ENCODE measurements at places on chromosomes 13 and 19. TPM values are rescaled to one million over a fixed set of nuclear protein-coding genes. Genes with fewer than 3 reads are reported as not detected.

- no peaks in the 10 kb centered on the region for H3K4me1 ChIP-seq
- no peaks in the 10 kb centered on the region for H3K36me3 ChIP-seq
- DNase-seq: no peak
- no peak overlapping the region for H3K27ac ChIP-seq
- no peaks in the 10 kb centered on the region for H3K27me3 ChIP-seq
Measured at GRCh38 chr19:29259153-29259552, 46.2 kb upstream of the UQCRFS1 start.

DNA sequence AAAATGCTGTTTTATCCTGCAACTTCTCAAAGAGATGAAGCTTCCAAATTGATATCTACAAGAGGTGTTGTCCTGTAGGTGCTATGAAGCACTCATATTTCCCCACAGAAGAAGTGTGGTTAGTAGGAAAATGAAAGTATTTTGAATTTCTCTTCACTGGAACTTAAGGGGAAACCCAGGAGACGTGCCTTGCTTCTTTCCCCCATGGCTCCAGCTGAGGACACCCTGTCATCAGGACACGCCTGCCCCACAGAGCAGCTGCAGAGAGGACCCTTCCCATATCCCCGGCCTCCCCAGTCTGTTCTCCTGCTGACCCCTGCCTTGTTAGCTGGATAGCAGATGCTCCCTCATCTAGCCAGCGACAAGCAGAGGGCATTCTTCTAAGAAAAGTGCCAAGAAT lies 371.3 kb downstream of the COG6 start:
- H3K27ac ChIP-seq: no peak overlapping the region
- no peak for DNase-seq
- no peaks in the 10 kb centered on the region for H3K36me3 ChIP-seq
- peaks cover 8% of the 10 kb centered on the region for H3K4me1 ChIP-seq
- H3K27me3 ChIP-seq: no peaks in the 10 kb centered on the region

GRCh38 chr13:51271528-51272085 lies 49.4 kb downstream of the FAM124A start:
- H3K4me1 ChIP-seq: peaks cover 18% of the 10 kb centered on the region
- H3K27me3 ChIP-seq: no peaks in the 10 kb centered on the region
- DNase-seq: no peak
- H3K27ac ChIP-seq: no peak overlapping the region
- H3K4me3 ChIP-seq: no peak overlapping the region
- no peaks in the 10 kb centered on the region for H3K36me3 ChIP-seq

- no peak overlapping the region for H3K27ac ChIP-seq
- no peaks in the 10 kb centered on the region for H3K4me1 ChIP-seq
Measured at GRCh38 chr13:103716718-103717117, 650.5 kb upstream of the SLC10A2 start.

DNA sequence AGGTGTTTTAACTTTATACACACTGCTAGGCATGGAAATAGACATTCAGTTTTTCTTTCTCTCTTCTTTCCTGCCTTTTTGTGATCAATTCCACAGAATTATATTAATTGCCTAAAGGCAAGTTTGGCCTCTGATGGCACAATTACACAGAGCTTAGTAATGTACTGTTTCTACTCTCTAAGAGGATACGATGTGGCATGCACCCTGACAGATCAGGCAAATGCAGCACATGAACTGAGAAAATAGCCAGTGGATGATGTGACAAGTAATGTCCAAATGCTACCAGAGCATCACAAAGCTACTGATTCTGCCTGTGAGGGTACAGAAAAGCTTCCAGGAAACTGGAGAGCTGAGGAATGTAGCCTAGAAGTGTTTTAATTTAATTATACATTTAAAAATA lies 233.8 kb upstream of the PRR20A start:
- H3K4me3 ChIP-seq: no peak overlapping the region
- no peak for DNase-seq
- no peaks in the 10 kb centered on the region for H3K36me3 ChIP-seq

GRCh38 chr13:26575244-26575643 lies 17.8 kb downstream of the WASF3 start:
- H3K27me3 ChIP-seq: no peaks in the 10 kb centered on the region
- no peak overlapping the region for H3K27ac ChIP-seq
- DNase-seq: no peak

GRCh38 chr13:98150832-98151479 lies 8.1 kb downstream of the FARP1 start:
- no peak for DNase-seq
- no peaks in the 10 kb centered on the region for H3K27me3 ChIP-seq
- no peaks in the 10 kb centered on the region for H3K36me3 ChIP-seq
- no peak overlapping the region for H3K27ac ChIP-seq
- no peak overlapping the region for H3K4me3 ChIP-seq
- H3K4me1 ChIP-seq: peaks cover 26% of the 10 kb centered on the region

DNA sequence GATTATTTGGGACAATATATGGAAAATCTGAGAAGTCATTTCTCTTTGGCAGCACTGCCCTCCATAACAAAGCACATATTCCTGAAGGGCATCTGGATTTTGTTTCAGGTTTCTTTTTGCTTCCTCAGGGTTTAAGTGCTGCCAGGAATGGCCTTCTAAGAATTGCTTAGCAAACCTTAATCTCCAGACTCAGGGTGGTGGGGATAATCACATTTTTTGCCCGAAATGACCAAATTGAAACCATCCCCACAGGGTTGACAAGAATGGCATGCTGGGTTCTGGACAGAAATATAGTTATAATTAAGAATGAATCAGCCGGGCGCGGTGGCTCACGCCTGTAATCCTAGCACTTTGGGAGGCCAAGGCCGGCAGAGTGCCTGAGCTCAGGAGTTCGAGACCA lies 6.4 kb upstream of the CDADC1 start:
- no peaks in the 10 kb centered on the region for H3K36me3 ChIP-seq
- H3K4me3 ChIP-seq: no peak overlapping the region
- H3K27me3 ChIP-seq: no peaks in the 10 kb centered on the region

The C19orf73 gene
- total RNA-seq: 1.6 TPM

The BRSK1 gene
- 3.9 TPM for total RNA-seq

Data from sigmoid colon (tissue), 7 donors.